ENCODE measurements at places on chromosomes 12 and 14.

DNA sequence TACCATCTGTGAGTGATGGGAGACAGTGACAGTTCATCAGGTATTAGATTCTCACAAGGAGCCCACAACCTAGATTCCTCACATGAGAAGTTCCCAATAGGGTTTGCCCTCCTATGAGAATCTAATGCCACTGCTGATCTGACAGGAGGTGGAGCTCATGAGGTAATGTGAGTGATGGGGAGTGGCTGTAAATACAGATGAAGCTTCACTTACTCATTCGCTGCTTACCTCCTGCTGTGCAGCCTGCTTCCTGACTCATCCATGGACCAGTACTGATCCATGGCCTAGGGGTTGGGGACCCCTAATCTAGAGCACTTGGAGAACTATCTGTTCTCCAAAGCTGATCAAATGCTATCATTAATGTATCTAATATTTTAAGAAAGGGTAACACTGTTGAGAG, 17.7 kb downstream of the CLEC2D start:
- DNase-seq = no peak

- no peak for DNase-seq
These were observed 107.2 kb downstream of the DUSP6 start for GRCh38 chr12:89245090-89245489.

DNA sequence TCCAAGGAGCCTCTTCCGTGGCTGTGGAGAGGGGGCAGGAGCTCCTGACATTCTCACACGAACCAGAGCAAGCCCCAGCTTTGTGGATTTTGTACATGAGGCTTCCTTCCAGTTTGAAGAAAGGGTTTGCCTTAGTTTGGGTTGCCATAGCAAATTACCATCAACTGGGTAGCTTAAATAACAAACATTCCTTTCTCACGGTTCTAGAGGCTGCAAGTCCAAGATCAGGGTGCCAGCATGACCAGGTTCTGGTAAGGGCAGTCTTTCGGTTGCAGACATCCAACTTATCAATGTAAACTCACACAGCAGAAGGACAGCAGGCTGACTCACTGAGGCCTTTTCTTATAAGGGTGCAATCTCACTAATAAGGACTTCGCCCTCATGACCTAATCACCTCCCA, 25.9 kb upstream of the STAB2 start:
- no peak for DNase-seq

DNA sequence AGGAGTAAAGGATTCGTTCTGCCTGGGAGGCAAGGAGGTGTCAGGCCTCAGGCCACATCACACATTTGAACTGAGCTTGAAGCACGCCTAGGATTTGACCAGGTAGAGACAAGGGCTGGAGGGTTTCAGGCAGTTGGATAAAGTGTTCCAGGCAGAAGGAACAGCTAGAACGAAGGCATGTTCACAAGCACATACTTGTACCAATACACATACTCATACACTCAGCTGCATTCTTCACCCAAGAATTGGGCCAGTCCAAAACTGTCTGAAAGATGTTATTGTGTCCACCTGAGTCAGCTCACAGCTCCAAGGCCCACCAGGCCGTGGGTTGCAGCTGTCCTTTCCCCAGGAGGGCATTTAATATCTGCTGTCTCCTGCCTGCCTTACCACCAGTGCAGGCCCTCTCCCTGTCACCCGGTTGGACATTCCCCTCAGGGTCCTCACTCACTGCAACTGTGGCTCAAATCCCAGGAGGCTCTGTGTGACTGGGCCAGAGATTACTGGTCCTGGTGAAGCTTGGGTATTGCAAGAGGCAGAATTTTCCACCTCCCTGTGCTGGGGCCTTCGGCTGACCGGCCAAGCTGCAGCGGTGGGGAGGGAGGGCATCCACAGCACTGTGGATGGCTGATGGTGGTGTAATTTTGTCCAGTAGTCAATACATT, 12.8 kb upstream of the AQP2 start:
- no peak for DNase-seq

DNA sequence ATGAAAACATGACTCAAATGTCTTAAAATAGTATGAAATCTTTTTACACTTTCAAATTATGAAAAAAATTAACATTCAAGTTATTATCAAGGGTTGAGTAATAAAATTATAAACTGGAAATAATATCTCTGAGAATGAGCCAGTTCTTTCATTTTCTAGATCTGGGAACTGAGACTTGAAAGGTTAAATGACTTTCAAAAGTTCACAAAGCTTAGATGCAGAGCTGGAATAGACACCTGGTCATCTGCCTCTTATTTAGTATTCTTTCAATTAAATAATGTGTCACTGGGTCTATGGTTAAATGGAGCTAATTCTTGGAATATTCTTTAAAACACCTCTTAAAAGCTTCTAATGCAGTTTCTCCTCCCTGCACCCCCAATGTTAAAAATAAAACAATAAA, 86.6 kb downstream of the CDK17 start:
- DNase-seq = no peak

DNA sequence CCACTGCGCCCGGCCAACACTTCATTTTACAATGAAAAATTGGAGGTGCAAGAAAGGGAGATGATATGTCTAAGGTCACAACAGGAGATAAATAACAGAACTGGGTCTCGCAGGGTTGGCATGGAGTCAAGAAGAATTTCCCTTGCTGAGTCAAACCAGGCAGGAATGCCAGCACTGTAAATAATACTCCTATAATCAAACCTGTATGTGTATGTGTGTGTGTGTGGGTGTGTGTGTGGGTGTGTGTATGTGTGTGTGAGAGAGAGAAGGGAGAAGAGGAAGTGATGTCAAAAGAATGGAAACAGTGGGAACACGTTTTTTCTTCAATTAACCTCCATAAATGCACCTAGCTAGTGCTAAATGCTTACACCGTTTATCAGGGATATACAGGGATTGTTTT, 70.4 kb downstream of the TMEM116 start:
- no peak for DNase-seq

- DNase-seq = no peak
These were observed 15.5 kb upstream of the PLA2G1B start for GRCh38 chr12:120343039-120343537.

- DNase-seq = no peak
These were observed 800.2 kb downstream of the FSCB start for GRCh38 chr14:43706900-43707299.

DNA sequence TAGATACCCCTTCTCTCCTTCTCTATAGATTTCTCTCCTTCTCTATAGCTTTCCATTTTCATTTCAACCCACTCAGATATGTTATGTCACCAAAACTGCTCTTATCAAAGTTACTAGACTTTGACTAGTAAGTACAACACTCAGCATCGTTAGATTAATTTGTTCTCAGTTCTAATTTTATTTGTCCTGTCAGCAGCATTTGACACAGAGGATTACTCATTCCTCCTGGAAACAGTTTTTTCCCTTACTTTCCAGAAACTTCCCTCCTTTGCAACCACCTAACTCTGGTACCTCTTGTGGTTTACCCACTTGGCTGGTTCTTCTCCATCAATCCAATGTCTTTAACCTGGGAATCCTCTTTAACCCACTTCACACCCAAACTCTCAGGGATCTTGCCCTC, 423.7 kb downstream of the TMTC2 start:
- DNase-seq = no peak
